Smooth muscle cell of bladder (primary cell): ENCODE measurements at places on chromosomes 5 and 9. TPM values are rescaled to one million over a fixed set of nuclear protein-coding genes. Genes with fewer than 3 reads are reported as not detected.

The SEMA4D gene
- total RNA-seq = 0.09 and 0.71 TPM in 2 replicates

The PRUNE2 gene
- total RNA-seq = 9.2 and 15.1 TPM in 2 replicates

The FAM169A gene
- total RNA-seq = under 0.01 and 0.09 TPM in 2 replicates

The UBTD2 gene
- 19.0 and 21.6 TPM in 2 replicates for total RNA-seq

The C9orf153 gene
- 0.18 and 0.43 TPM in 2 replicates for total RNA-seq

The C1QTNF2 gene
- 0.28 and 0.37 TPM in 2 replicates for total RNA-seq

The BRINP1 gene
- under 0.01 and 0.18 TPM in 2 replicates for total RNA-seq

The INVS gene
- 26.7 and 32.3 TPM in 2 replicates for total RNA-seq

The ANKRD18B gene
- total RNA-seq = 0.28 and 0.46 TPM in 2 replicates

The TMEFF1 gene
- total RNA-seq = 0.57 and 0.92 TPM in 2 replicates

The DOLPP1 gene
- 5.7 and 6.9 TPM in 2 replicates for total RNA-seq

The ADRA1B gene
- 0.14 and 0.18 TPM in 2 replicates for total RNA-seq

The FAM221B gene
- total RNA-seq = not detected in 2 replicates

The SCGB3A2 gene
- not detected in 2 replicates for total RNA-seq

The GABRA6 gene
- total RNA-seq = not detected in 2 replicates

The BAAT gene
- not detected in 2 replicates for total RNA-seq

The GGTA1 gene
- not detected in 2 replicates for total RNA-seq

The NPDC1 gene
- 12.1 and 18.4 TPM in 2 replicates for total RNA-seq

The ANXA1 gene
- 570 and 629 TPM in 2 replicates for total RNA-seq

The ZNF608 gene
- 4.2 and 7.1 TPM in 2 replicates for total RNA-seq

The LRRC19 gene
- total RNA-seq = not detected in 2 replicates

The TLR4 gene
- total RNA-seq = 4.1 and 5.3 TPM in 2 replicates

The SPAAR gene
- 0.18 TPM in 1 of 2 replicates, not detected in the other for total RNA-seq

The CCDC192 gene
- total RNA-seq = not detected in 2 replicates

The PCA3 gene
- not detected in 2 replicates for total RNA-seq

The CATSPER3 gene
- total RNA-seq = 0.09 and 0.14 TPM in 2 replicates
